Stimulated activated CD4-positive, alpha-beta T cell treated with anti-CD3 and anti-CD28 coated beads, Interleukin-15, amount 100 ng/mL, for 1 hour (primary cell): ENCODE measurements at places on chromosomes 11 and 22.

DNA sequence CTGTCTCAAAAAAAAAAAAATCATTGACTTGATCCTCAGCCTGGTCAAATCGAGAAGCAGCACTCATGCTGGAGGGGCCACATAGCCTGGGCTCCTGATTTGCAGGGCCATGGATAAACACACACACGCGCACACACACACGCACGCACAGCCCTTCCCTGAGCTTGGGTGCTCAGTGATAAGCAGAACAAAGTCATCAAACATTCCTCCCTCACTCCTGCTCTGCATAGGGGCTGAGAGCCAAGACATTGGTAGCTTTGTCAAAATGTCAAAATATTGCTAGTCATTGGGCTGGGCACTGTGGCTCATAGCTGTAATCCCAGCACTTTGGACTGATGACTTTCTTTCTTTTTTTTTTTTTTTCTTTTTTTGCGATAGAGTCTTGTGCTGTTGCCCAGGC, 34.0 kb upstream of the A4GALT start:
- DNase-seq: no peak

DNA sequence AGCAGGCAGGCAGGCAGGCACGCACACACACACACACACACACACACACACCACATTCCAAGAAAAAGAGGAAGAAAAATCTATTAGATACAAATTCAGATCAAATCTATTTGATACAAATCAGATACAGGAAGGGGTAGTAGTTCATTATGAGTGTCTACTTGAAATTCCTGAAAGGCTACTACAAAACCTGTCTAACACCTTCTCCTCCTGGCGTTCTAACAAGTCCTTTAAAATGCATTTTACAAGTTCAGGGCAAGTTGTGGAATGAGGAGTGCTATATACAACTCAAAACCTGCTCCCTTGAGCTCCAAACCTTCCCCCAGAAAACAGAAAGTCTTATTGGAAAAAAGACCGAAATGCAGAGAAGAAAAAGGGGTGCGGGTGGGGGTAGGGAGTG, 476 bp downstream of the ARHGAP32 start:
- DNase-seq: no peak

GRCh38 chr11:96067160-96067559, 143.3 kb upstream of the MTMR2 start:
- DNase-seq: no peak

DNA sequence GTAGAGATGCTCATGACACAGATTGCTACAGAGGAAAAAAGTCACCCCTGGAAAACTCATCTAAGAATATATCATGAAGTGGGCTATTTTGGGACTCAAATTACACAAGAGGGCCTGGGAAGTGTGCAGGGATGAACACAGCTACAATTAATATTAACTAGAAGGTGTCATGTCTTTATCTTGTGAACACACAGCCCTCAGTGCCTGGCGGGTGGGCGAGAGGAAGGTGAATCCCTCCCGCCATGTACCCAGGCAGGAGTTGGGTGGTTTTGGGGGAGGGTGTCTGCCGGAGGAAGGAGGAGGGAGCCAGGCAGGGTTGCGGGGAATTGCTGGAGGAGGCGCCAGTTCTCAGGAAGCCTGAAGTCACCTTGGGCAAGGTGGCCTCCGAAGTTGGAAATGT, 5.1 kb upstream of the FAM83F start:
- DNase-seq: no peak

GRCh38 chr22:43377896-43378704, 33.7 kb upstream of the MPPED1 start:
- no peak for DNase-seq

DNA sequence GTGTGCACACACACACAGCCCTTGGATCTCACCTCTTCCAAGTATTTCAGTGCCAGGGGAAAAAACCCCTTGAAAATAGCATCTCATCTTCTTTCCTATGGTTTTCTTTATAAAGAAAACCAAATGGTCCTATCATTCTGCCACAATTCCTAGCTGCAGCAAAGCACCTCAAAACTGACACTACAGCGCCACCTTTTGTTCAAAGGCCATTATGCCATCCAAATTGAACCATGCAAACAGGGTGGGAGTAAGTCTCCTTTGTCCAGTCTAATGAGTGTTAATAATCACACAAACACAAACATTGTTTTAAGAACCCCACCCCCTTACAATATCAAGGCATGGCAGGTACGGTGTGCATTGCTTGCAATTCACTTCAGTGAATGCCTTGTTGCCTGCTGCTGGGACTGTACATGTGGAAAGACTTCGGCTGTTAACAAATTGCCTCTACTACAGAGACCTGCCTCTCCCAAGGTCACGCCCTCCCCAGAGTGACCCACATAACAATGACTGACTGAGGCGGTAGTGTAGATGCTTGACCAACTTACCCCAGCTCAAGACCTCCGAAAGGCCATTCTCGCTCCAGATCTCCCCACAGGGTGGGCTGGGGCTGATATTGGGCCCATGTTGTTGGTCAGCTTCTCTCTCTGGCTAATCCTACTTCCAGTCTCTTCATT, 31.7 kb downstream of the FAM181B start:
- DNase-seq: no peak

DNA sequence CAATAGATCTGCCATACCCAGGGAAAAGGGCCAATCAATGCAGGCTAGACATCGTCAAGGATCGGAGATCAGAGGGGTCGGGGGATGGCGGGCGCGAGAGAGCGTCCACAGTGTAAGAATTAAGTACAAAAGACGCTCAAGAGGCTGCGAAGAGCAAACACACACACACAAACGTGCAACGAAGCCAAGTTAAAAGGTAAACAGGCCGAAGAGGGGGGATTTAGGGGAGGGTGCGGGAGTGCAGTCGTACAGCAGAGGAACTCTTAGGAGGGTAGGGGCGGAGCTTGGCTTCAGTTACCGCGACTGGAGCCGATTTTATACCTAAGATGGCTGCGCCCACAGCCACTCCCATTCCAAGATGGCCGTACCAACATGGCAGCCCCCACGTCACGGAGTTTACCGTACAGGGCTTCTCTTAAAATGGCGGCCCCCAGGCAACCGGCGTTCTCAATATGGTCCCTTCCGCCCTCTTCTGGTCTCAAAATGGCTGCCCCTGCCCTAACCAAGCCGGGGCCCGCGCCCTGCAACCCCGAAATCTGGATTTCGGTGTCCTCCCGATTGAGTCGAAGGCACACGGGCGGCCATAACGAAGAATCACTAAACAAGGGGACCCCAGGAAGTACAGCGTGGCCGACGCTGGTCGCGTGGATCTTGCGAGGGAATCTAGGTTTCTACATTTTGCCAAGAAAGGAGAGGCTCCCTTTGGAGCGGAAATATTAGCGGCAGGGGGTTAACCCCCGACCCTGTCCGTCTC, 1.9 kb downstream of the GNG3 start:
- DNase-seq: peak; percentile 93

GRCh38 chr11:75731095-75731494, 13.5 kb downstream of the MOGAT2 start:
- DNase-seq: no peak

DNA sequence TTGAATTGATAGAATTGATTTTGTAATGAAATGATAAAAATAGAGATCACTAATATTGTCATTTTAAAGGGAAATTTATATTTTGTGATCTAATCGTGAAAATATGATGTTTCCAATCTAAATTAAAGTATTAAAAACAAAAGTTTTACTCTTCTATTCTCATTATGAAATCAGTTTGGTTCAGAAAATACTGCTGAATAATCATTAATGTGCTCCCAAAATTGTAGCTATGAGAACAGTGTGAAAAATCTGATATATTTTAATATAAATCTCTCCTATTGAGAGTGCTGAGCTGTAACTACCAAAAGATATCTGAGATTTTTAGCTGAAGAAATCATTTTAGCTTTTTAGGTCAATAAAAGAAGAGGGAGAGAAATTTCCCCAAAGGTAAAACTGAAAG, 287.5 kb upstream of the ANO3 start:
- no peak for DNase-seq

DNA sequence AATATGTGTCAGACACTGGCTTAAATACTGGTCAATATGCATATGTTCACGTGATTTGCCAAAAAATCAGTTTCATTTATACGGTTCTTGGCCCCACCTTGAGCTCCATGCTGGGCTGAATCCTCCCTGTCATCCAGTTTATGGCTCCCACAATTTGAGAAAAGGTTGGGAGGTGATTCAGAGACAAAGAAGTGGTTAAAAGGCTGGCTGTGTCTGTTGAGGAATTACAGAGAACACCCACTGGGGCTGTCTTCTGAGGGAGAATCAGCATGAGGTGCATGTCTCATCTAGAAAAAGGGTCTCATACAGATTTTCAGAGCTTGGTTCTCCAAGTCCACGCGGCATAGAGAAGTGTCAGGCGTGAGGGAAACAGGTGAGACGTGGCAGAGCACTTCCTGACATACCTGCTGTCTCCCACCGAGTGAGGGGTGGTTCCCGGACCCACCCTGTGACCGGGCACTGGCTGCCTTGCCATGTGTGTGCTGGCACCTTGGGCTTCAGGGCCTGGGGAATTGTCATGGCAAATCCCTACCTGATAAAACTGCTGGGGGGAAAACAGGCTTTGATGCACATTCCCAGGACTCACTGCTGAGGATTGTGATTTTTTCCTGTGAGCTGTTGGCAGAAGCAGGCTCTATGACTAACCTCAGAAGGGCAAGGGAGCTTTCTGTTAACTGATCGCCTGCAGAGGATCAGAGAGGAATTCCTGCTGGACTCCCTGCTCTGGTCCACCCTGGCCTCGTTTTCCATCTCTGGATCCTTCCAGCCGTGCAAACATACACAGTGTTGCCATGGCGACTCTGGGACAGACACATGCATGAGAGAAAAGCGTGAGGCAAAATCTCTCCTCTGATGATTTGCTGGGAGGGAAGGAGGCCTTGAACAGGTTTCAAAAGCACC, 223.6 kb downstream of the ADAMTS15 start:
- no peak for DNase-seq

GRCh38 chr22:37708580-37709444, 12.0 kb downstream of the TRIOBP start:
- DNase-seq: no peak

- no peak for DNase-seq
Measured at GRCh38 chr11:124656774-124657630, 16.5 kb downstream of the SIAE start.

DNA sequence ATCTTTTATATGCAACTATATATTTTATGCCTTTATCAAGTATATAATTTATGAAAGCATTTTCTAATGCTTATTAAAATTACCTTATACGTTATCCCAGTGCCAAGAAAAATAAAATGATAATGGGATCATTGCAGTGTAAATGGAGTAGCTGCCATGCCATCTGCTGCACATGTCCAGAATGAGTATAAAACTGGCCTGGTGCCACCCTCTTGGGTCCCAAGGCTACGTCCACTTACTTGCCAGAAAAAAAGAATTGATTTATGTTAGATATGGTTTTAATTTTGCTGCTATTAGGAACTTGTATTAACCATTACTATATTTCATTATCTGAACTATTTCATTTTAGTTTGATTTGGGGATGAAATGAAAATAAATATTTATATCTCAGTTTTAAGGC, 1127.1 kb upstream of the CNTN5 start:
- no peak for DNase-seq

- DNase-seq: no peak
Measured at GRCh38 chr11:66035653-66036333, 9.5 kb upstream of the CATSPER1 start.

- no peak for DNase-seq
Measured at GRCh38 chr11:45176996-45177395, 30.6 kb downstream of the PRDM11 start.

DNA sequence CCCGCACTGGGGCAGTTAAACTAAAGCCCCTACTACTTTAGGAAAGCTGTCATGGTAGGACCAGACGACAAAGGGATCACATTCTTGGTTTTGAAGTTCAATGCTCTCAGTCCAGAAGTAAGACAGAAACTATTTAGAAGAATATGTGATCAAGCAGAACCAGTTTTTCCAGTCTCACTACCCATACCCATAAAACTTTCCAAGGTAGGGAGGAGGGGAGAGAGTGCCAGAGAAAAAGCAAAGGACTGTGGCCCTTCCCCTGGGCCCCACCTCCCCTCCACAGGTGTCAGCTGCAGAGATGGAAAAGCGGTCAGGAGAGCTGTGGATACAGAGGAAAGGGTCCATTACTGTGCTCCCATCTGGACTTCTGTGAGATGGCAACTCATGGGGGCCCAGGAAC, 587.1 kb downstream of the SOX6 start:
- no peak for DNase-seq
